ENCODE measurements at places on chromosomes 1 and 21.

DNA sequence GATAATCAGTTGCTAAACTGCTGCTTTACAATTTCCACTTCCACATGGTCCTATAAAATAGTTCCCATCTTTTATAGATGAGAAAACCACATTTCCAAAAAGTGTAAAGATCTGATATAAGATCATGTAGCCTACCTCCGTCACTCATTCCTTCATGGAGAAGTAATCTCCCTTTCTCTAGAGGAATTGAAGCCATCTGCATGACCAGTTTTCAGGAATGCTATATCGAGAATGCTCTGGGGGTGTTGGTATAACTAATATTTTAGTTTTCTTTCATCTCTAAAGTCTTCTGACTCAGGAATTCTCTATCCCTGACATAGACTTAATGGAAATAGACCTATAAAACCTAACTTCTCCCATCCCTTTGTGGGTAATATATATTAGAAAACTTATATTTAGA is 173.0 kb upstream of the UBE2U start:
- DNase-seq, result no peak

DNA sequence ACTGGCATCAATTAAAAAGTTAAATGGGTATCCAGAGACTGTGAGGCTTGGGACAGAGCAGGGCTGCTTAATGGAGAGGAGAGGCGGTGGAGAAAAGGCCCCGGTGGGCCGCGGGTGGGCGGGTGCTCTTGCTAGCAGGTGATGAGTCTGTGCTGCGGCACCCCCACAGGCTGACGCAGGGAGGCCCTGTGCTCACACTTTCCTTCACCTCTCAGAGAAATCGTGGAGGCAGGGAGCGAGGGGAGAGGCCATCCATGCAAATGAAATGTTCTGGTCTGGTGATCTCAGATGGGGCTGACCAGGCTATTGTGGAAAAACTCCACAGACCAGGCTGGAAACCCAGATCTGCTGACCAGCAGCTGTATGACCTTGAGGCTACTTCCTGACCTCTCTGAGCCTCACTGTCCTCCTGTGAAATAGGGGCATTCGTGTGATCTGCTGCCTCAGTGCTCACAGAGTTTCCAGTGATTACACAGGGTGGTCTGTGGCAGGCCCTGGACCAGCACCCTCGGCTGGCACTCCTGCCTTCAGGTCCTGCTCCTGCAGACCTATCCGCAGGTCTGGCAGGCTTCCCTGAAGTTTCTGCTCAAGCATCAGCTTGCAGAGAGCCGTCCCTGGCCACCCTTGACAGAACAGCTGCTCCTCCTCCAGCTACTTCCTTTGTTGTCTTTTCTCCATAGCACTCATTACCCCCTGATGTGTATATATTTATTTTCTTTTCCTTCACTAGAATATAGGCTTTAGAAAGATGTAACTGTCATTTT is 89.2 kb downstream of the BEND5 start:
- DNase-seq, result no peak

DNA sequence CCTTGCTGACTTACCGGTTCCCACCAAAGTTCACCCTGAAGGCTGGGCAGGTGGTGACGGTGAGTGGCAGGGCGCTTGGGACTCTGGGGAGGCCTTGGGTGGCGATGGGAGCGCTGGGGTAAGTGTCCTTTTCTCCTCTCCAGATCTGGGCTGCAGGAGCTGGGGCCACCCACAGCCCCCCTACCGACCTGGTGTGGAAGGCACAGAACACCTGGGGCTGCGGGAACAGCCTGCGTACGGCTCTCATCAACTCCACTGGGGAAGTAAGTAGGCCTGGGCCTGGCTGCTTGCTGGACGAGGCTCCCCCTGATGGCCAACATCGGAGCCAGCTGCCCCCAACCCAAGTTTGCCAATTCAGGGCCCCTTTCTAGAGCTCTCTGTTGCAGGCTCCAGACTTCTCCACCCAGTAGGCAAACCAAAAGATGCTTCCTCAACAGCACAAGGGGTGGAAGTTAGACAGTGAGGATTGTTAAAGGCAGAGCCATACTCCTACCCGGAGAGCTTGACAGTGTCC is 16.4 kb upstream of the SEMA4A start:
- DNase-seq, result no peak

DNA sequence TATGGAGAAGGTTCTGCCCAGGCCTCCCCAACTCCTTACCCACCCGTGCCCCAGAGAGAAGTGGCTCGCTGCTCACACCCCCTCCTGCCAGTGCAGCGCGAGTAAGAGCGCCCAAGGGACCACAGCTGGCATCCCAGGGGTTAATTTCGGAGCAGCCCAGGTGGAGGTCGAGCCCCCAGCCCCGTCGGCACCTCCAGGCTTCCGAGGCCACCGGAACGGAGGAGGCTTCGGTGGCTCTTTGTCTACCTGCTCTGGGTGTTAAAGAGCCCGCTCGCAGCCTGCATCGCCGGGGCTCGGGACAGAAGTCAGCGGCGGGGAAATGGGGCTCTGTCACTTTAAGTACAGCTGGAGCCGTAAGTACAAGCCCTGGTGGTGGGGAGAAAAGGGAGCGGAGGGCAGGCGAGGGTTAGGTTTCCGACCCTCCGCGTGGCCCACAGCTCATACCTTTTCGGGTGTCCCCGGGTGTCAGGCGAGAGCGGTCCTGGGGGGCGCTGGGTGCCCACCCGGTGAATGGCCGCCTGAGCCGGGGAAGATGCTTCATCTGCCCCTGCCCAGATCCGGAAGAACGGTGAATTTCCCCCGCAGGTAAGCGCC is 89.4 kb upstream of the IPO9 start:
- no peak for DNase-seq

GRCh38 chr1:40064797-40065499 is 24.4 kb downstream of the CAP1 start:
- no peak for DNase-seq

DNA sequence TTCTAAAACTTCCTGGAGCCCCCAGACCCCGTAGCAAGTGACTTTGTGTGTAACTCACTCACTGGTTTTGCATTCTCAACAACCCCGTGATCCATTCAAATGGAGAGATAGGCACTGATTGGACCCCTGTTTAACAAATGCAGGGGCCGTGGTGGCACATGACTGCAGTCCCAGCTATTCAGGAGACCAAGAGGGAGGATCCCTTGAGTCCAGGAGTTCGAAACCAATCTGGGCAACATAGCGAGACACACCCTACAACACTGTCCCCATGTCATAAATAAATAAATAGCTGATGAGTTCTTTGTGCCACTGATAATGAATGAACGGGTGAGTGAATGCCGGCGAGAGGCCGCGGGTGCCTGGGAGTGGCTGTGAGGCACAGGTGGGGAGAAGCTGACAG is 59.4 kb upstream of the PAX7 start:
- no peak for DNase-seq

DNA sequence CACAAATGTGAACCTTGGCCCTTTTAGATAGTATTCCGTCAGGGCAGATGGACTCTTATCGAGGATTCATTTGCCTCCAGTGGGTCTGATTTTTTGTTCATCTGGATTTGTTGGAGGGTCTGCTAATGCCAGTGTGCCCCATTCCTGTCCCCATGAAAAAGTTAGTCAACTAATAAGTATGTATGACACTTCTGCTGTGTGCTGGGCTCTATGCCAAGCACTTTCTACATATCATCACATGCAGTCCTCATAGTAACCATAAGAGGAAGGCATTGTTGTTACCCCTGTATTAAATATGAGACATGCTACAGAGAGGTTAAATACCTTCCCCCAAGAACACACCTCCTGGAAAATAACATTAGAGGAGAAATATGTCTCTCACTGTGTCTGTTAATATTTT is 46.6 kb upstream of the MAB21L3 start:
- DNase-seq, result no peak

DNA sequence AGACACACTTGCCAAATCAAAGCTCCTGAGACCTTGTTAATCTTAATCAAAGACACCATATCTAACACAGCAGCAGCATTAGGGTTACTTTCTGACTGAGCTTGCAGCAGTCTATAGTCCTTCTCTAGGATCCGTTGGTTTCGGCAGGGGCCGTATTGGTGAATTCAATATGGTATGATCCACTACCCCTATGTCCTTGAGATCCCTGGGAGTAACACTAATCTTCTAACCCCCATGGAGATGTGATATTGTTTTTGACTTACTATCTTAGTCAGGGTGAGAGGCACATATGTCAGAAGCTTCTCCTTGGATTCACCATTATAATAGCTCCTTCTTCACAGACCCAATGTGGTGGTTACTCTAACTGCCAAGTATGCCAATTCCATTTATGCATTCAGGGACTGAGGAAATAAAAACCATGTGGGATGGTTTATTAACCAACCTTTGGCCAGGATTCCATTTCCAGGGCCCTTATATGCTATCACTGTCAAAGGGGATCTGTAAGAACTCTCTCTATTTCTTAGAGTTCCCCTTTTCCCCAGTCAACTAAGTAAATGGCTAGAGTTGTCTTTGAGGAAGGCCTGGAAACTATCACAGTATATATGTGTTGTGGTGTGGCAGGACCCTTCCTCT is 673.6 kb upstream of the USP24 start:
- no peak for DNase-seq

DNA sequence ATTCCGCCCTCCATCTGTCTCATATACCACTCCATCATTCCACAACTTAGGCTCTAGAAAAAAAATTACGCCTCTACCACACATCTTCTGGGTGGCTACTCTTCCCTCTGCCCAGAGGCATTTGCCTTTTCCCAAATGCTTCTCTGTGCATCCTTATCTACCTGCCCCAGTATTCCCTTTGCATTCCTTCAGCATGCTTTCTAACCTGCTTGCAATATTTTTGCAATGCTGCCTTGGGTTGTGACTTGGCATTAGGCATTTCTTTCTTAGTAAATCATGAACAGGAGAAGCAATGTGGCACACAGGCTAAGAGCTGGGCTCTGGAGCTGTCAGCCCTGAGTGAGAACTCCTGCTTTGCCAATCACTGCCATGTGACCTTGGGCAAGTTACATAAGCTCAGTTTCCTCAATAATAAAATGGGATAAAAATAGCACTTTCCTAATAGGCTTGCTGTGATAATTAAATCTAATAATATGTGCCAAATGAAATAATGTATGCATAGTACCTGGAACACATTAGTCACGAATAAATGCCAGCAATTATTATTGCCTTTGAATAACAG is 276.0 kb downstream of the ASTN1 start:
- DNase-seq, result no peak

DNA sequence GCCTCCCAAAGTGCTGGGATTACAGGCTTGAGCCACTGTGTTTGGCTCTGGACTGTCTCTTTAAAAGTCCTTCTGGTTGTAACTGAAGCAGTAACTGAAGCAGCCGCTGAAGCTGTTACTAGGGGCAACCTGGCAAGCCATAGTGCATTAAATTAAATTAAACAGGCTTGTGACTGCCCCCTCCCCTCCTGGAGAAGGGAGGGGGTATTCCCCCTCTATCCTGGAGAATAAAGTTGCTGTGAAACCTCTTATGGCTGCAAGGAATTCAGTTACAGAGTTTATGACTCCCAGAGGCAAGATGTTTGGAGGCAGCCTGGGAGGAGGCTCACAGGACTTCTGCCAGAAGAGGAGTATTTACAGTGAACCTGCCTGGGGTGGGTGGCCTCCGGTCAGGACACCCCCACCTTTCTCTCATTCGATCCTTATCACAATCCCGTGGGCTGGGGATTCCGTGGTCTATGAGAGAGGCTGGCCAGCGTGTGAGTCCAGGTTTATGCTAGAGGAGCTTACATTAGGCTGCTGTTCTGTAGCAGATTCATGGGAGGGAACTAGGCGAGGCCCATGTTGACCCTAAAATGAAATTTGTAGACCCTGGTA is 8.3 kb downstream of the TTC22 start:
- DNase-seq, result no peak

DNA sequence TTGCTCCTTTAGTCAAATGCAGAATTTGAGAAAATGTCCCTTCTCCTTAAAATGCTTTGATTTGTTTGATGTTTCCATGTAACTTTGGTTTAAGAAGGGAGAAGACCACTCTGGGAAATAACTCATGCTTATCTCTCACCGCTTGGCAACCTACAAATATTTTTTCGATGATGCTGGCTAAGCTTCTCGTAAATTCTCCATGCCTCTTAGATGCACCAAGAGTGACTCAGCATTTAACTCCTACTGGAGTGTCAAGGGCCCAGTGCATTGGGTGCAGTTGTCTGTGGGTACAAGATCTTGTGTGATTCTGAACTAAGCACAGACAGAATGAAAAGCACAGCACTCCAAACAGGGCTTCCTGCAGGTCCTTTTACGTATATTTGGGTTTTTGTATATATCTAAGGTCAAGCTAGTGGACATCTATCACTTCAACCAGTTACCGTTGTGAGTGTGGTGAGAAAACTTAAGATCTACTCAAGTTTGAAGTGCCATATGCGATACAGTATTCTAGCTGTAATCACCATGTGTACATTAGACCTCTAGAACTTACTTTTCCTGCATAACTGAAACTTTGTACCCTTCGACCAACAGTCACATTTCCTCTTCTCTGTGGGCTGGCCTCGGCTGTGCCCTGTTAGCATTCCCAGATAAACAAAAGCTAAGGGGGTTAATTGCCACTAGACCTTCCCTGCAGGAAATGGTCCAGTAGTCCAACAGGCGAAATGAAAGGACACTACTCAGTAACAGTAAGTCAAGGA is 55.8 kb downstream of the COL18A1 start:
- DNase-seq, result no peak

- DNase-seq, result no peak
Observed at GRCh38 chr1:111742938-111743549, 3.8 kb upstream of the INKA2 start.

GRCh38 chr1:205800427-205800826 is 12.6 kb downstream of the SLC41A1 start:
- no peak for DNase-seq

- no peak for DNase-seq
Observed at GRCh38 chr1:39639305-39640130, at the start of gene HEYL. Gene HEYL (minus strand): TSS chr1:39639643. CDS start chr1:39639625, 18 bp downstream.

DNA sequence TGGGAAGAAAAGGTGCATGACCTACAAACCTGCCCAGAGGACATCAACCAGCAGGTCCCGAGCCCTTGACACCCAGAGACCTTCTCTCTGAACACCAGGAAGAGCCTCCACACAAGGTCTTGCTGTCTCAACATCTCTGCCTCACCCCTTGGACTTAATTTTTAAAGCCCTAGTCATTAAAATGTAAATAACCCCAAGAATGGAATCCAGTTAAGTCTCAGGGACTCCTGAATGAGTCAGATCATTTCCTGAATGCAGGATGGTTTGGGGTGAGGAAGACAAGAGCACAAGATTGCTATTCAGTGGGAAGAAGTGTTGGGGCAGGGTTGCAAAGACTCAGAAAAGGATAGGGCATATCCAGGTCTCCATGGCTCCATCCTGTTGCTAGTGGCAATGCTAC is 17.8 kb upstream of the GRIK3 start:
- no peak for DNase-seq

GRCh38 chr1:19312782-19313635 is 883 bp downstream of the SLC66A1 start:
- DNase-seq, result no peak

All from cortex of kidney (tissue), 1 donor.